ENCODE measurements at places on chromosomes 11 and 22.

- DNase-seq: no peak
These were observed 29.7 kb upstream of the KCNA4 start for GRCh38 chr11:30046578-30046945.

DNA sequence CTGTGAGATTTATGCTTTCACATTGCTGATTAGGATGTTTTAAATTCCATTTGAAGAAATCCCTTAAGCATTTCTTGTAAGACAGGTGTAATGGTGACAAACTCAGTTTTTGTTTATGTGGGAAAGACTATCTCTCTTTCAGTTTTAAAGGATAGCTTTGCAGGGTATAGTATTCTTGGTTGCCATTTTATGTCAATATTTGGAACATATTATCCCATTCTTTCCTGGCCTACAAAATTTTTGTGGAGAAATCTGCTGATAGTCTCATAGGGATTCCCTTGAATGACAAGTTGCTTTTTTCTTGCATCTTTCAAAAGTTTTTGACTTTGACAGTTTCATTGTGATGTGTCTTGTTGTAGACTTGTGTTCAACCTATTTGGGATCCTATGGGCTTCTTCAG lies 28.8 kb downstream of the NAGA start:
- DNase-seq: no peak

GRCh38 chr11:31711137-31711536 lies 100.0 kb downstream of the PAX6 start:
- DNase-seq: no peak

DNA sequence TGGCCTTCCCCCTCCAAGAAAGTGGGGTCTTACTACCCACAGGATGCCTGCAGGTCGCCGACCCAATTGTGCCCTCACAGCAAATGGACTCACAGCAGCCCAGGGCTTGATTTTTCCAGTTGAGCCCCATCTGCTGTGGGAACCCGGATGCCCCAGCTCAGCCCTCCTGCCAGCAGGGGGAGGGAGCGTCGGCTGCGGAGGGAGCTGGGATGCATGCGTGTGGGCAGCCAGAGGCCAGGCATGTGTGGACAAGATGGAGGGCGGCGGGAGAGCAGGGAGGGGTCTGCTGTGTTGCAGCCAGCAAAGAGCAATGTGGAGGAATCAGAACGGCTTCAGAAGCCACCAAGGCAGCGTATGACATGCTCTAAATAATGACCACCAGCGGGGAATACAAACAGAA lies 41.0 kb upstream of the EIF3D start:
- DNase-seq: no peak

DNA sequence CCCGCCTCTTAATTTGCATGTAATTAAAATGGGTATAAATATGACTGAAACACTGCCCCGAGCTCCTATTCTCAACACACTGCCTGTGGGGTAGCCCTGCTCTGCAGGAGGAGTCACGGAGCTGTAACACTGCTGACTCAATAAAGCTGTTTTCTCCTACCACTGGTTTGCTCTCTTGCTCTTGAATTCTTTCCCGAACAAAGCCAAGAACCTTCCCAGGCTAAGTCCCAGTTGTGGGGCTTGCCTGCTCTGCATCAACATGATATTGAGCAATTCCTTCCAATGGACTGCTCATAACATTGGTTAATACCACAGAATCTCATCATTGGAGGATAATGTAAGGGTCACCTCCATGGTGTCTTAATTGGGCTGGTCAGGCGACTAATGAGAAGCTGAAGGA lies 114.4 kb downstream of the FBXO7 start:
- DNase-seq: no peak

DNA sequence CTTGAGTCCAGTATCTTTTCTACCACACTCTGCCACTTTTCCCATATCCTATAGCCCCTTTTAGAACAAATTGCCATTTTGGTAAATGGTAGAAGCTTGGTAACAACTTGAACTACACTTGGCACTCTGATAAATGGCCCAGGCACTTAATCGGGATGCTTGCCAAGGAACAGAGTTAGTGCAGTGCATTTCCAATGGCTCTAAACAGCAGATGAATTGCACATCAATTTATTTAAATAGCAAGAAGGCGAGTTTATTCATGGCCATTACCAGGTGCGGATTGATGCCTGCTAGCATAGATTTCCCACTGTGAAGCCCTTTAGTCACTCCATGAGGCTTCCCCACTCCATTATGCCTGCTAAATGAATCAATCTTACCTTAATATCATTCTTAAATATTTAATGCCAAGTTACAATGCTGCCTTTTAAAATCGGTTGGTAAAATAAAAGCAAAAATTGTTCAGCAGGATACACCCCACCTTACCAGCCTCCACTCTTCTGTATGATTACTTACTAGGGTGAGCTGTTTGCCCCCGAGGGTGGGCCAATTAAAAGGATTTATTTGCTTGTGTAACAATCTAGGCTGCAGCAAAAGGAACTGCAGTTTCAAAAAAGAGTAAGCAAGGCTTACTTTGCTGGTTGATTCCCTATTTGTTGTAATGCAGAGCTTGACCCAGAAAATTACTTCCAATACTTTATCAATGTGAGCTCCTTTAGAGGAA lies 136.0 kb upstream of the ARHGAP42 start:
- DNase-seq: no peak

DNA sequence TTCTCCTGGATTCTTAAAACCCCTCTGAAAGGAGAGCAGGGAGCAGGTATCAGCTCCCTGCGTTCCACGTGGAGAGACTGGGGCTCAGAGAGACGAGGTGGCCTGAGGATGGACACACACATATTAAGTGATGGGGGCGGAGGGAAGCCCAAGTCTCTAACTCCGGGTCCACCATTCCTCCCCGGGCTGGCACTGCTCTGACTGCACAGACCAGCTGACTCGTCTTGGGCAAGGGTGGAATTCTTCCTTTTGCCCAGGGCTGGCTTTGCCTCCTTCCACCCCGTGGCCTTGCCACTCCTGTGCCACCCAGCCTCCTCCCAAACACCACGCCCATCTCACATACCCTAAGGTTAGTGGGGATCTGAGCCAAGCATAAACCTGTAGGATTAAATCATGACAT lies 65.0 kb downstream of the BUD13 start:
- DNase-seq: no peak

- no peak for DNase-seq
These were observed 29.0 kb downstream of the ARVCF start for GRCh38 chr22:19987394-19988306.

GRCh38 chr11:67506426-67507051 lies 1.4 kb upstream of the PITPNM1 start:
- DNase-seq: no peak

DNA sequence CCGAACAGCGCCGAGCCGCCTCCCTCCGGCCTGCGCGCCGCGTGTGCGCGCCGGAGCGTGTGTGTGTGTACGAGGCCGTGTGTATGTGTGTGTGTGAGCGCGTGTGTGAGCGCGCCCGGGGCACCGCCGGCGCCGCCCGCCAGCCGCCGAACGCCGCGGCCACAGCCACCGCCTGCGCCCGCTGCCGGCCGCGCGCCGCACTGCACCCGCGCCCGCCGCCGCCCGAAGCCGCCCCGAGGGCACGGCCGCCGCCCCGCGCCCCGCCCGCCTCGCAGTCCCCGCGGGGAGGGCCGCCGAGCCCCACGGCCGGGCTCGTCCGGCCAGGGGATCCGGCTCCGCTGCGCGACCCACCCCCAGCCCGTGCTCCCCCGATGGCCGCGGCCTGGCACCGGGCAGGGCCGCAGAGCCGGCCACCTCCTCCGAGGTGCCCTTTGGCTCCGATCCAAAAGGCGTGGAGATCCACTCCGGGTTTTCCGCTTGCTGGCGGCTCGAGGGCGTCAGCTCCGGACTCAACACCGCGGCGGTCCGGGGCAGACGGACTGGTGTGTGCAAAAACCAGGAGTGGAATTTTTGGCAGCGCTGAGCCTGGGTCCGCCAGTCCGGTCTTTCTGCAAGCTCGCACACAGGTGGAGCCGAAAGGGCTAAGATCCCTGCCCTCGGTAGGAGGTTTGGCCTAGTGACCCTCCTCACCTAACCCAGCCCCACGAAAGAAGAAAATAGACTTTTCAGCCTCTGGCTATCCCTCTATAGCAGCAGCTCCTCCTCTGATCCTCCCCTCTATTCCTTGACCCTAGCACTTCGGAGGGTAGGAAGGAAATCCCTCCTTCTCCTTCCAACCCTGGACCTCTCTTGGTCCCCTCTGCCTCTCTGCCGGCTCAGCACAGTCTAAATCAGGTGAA lies at the start of gene SYT7:
Gene SYT7, minus strand, starts transcription at position 47 of the 899 bp plus-strand sequence. CDS start 256 bp downstream, outside the sequence.
- DNase-seq: peak; percentile 42

GRCh38 chr11:115916608-115917007 lies 412.4 kb upstream of the CADM1 start:
- no peak for DNase-seq

GRCh38 chr11:1745701-1746320 lies 4.6 kb downstream of the IFITM10 start:
- DNase-seq: no peak

DNA sequence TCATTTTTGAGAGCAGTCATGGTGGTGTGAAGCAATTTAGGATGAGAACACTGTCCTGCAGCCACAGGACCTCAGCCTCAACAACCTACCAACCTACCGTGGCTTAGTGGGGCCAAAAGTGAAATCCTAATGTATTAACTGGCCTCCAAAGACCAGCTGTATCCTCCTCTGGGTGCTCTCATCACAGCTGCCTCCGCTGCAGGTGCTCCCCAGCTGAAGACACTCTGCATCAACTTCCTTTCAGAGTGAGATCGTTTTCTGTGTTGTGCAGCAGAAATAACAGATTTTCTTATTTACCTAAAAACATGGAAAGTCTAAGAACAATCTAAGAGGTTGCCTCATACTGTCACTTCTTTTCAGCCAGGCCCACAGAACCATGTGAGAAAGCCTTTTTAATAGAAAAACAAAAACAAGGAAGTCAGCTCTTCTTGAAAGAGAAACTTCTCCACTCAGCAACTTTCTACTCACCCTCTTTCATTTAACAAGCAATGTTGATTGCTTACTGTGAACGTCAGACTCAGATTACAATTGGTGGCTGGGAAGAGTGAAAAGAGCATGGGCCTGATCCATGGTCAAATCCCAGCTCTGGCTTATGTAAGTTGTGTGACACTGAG lies 136.1 kb downstream of the TENM4 start:
- no peak for DNase-seq

DNA sequence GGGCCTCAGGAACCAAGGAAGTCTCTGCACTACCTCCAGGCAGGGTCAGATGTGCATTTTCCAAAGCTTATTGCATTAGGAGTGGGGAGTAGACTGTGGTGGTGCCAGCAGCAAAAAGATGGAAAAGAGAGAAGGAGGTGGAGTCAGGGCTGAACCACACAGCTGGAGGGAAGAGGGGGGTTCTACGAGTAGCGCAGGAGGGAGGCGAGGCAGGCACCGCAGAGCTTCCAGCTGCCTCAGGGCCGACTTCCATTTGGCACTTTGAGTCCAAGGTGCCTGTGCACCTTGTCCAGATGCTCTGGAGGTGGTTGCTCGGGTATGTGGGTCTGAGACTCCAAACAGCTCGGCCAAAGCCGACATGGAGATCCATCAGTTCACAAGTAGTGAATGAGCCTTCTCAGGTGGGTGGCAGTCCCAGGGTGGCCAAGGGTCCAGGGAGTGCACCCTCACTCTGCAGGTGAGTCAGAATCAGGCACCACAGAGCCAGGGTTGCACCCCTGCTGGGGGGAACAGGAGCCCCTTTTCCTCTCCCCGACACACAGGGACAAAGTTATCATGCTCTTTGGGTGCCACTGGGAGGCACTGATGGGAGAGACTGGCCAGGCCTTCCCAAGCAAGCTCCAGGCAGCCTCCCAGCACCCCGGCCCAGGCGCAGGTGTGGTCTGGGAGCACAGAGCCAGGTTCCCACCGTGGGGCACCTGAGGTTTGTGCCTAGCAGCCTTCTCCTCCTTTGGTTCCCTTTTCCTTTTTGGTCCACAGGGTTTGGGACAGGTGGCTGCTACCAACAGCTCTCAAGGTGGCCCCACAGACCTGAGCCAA lies 30.2 kb downstream of the GGT5 start:
- no peak for DNase-seq

DNA sequence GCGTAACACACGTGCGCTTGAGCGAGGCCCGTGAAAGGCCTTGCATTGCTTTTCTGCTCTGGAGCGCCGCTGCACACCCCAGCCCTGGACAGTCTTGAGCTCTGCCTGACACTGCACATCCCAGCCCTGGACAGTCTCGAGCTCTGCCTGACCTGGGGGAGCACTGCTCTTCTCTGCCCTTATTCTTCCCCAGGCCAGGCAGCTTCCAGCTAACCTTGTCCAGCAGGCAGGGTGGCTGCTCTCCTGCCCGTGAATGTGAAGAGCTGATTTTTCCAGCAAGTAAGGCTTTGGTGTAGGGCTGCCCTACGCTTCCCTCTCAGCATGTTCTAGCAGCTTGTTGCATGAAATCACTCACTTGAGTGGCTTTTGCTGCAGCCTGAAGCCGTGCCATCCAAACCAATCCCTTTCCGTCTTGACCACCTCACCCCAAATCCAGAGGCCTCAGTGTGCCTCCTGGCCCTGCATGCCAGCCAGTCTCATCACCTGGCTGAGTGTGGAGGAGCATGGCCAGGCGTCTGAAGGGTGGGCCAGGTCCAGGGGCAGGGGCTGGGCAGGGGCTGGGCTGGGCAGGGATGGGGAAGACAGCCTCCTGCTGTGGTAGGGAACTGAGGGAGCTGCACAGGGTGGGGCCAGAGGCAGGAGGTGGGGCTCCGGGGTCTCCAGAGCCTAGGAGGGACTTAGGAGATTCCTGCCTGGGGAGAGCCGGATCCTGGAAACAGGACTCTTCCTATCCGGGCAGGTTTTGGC lies 89.5 kb upstream of the B3GAT1 start:
- DNase-seq: no peak

- no peak for DNase-seq
These were observed 35.8 kb downstream of the SC5D start for GRCh38 chr11:121328176-121328966.

DNA sequence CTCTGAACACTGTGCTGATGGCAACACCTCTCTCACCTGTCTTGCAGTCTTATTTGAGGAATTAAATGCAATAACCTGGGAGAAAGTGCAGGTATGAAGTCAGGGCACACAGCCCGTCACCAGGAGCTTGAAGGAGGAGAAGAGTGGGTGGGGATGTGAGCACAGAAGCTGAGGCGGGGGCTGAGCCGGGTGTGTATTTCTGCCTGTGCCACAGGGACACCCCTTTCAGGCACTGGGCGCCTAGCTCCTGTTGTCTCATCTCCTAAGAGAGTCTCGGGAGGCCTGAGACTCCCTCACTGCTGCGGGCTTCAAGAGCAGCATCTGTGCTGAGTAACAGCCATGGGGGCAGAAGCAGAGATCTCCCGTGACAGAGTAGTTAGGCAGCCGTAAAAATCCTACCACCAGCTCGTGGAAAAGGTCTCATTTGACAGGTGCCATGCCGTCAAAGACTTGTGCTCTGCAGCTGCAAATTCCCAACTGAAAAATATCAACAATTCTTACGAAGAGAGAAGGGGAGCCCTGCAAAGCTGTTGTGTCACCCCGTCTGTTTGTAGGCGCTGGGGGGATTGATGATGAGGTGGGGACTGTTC lies 26.8 kb downstream of the PARVB start:
- no peak for DNase-seq

DNA sequence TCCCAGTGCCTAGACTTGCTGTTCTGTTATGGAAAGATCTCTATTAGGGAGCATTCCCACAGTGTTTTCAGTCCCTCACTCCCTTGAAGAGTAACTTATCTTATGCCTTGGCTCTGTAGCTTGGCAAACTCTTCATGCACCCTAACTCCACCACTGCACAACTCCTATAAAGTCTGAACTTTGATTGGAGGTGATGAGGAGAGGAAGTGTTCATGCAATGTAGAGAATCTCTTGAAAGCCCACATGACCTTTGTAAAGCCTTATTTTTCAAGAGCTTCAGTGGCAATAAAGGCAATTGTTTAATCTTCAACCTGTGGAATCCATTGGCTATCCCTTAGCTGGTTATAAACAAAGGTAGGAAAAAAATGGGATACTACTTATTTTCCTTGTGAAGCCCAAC lies 176.2 kb downstream of the ETS1 start:
- no peak for DNase-seq
